ENCODE measurements at places on chromosomes 7 and 10.

- DNase-seq: no peak
These were observed 35.9 kb downstream of the PPP2R2D start for GRCh38 chr10:131936736-131937135.

DNA sequence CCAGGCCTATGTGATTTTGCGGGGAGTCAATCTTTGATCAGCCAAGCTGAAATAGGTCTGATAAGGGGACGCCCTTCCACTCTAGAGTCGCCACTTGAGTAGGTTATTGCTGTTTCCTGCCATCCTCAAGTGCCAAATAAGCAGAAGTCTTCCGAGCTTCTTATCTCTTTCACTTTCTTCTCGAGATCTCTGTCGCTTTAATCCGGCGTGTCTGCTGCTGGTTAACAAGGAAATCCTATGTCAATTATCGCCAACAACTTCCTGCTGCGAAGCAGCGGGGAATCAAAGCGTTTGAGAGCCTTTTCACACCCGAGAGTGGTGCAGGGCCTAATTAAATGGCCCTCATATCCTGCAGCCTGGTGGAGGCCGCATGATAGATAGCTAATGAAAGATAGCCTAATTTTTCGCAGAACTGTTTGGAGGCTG is 215.9 kb downstream of the RAB11FIP2 start:
- no peak for DNase-seq

- no peak for DNase-seq
These were observed 68.0 kb downstream of the SEPTIN14 start for GRCh38 chr7:55794527-55794926.

GRCh38 chr7:25168145-25168544 is 43.1 kb upstream of the CYCS start:
- no peak for DNase-seq

DNA sequence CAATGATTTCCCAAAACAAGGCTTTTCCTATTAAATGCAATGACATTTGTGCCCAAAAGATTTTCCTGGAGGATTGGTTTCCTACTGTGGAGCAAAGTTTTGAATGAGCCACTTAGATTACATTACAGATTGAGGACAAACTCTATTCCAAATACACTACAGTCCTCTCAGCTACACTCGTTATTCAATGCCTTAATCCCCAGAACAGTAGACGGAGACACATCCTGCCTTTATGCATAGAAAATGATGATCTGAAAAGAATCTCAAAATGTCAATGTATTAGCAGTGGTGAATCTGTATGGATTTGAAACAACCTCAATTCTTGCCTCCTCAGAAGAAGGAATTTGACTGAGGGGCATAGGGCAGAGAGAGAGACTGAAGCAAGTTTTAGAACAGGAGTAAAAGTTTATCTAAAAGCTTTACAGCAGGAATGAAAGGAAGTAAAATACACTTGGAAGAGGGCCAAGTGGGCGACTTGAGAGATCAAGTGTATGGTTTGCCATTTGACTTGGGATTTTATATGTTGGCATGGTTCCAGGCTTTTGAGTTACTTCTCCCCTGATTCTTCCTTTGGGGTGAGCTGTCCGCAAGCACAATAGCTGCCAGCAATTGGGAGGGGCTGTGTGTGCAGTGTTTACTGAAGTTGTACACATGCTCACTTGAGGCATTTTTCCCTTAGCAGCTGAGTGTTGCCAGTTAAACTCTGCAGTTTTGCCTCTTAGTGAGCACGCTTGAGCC is 891.9 kb upstream of the MBL2 start:
- no peak for DNase-seq

DNA sequence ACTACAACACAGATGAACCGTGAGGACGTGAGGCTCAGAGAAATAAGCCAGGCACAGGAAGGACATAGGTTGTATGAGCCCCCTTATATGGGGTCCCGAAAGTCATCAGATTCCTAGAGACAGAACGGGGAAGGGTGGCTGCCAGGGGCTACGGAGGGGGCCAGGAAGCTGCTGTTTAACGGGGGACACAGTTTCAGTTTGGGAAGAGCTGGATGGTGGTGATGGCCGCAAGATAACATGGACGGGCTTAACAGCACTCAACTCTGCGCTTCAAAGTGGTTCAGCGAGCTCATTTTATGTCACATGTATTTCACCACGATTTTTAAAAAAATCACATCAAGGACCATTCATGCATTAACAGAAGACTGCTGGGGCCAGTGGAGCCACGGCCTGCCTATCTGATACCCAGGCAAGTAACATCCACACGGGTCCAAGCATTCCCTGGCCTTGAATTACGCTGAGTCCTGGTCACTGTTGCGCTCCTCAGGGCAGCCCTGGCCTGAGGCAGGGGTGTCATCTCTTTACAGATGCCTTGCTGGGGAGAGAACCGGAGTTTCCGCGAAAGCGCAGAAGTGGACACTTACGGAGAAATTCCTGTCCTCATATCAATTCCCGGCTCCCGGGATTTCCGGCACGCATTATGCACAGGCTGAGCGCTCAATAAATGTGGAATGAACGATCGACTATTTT is 1.5 kb downstream of the CARD11 start:
- no peak for DNase-seq

GRCh38 chr7:50268223-50268622 is 36.3 kb upstream of the IKZF1 start:
- no peak for DNase-seq

- no peak for DNase-seq
These were observed 5.2 kb downstream of the OPTN start for GRCh38 chr10:13105184-13105583.

DNA sequence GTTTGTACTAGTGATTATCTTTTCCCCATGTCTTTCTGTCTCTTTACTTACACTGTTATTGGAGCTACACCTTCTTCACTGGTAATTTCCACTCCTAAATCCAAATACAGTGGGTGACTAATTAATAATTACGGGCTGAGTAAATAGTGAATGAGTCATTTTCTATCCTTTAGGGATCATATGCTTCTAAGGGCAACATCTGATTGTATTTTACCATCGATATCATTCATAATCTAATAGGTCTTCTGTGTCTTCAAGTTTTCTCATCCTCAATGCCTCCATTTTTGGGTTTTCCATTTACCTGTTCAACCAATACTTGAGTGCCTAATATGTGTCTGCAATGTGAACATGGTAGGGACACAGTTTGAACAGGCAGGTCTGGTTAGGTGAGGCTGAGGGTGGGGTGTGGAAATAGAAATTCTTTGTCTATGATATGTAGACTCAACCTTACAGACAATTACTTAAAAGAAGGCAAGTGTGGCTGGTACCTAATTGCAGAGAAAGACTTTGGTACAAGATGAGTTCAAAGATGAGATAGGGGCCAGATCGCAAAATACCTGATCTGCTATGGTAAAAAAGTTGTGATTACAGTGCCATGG is 5.9 kb upstream of the DHX32 start:
- DNase-seq: no peak

Measured in heart left ventricle (tissue), 16 donors.